ENCODE measurements at places on chromosomes 11 and 22.
A peak's percentile ranks its signal among the peaks of the same experiment; 100 is the strongest.

GRCh38 chr11:57158599-57158998, 23.2 kb upstream of the LRRC55 start:
- no peak for DNase-seq

GRCh38 chr11:72338741-72339140, 94.8 kb upstream of the PHOX2A start:
- no peak for DNase-seq

DNA sequence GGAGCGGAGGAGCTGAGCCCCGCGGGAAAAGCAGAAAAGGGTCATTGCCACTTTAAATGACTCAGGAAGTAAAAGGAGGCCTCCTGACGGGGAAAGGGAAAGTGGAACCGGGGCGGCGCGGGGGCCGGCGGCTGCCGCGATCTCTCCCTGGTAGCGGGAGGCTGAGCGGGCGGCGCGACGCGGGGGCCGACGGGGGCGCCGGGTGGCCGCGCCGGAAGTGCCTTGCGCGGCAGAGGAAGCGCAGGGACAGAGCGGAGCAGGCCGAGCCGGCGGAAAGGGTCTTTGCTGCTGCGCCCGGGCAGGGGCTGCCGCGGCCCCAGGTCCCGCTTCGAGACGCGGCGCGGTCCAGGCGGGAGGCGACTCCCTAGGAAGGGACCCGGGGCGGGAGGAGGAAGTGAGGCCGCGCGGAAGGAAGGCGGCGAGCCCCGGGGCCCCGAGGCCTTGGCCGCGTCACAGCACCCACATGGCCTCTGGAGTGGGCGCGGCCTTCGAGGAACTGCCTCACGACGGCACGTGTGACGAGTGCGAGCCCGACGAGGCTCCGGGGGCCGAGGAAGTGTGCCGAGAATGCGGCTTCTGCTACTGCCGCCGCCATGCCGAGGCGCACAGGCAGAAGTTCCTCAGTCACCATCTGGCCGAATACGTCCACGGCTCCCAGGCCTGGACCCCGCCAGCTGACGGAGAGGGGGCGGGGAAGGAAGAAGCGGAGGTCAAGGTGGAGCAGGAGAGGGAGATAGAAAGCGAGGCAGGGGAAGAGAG, at the start of gene TRIM44:
Gene TRIM44 (plus strand): TSS at position 127 of the 759 bp plus-strand sequence. CDS start 337 bp downstream, at position 464.
- DNase-seq: peak; percentile 83

- peak; percentile 41 for DNase-seq
Observed at GRCh38 chr11:122981388-122982264, at the start of gene BSX. BSX (minus strand) TSS chr11:122981834; CDS start chr11:122981671, 163 bp downstream.

DNA sequence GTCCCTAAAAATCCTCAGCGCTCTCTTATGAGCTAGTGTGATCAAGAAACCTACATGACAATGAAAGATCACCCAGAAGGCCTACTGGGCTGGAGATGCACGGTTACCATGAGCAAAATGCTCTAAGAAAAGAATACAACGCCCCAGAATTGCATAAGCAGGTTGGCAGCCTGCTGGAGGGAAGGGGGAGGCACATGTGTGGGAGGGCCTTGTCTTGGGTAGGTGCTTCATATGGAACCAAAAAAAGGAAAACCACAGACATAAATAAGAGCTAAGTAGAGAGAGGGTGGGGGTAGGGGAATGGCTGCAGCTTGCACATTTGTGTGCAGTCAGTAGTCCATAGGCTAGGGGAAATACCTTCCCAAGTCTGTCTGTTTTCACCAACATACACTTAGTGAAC, 2.8 kb downstream of the SIAE start:
- peak; percentile 53 for DNase-seq

GRCh38 chr11:126039485-126040271, 23.0 kb downstream of the CDON start:
- DNase-seq: no peak

- DNase-seq: no peak
Observed at GRCh38 chr11:871472-871871, 28.8 kb downstream of the TSPAN4 start.

- no peak for DNase-seq
Observed at GRCh38 chr11:93686226-93686625, 24.7 kb downstream of the CEP295 start.

GRCh38 chr11:95549301-95549700, 240.3 kb downstream of the FAM76B start:
- DNase-seq: no peak

GRCh38 chr11:46447544-46447943, 56.0 kb upstream of the CHRM4 start:
- no peak for DNase-seq

GRCh38 chr11:130612291-130612851, 163.9 kb downstream of the ADAMTS15 start:
- no peak for DNase-seq

DNA sequence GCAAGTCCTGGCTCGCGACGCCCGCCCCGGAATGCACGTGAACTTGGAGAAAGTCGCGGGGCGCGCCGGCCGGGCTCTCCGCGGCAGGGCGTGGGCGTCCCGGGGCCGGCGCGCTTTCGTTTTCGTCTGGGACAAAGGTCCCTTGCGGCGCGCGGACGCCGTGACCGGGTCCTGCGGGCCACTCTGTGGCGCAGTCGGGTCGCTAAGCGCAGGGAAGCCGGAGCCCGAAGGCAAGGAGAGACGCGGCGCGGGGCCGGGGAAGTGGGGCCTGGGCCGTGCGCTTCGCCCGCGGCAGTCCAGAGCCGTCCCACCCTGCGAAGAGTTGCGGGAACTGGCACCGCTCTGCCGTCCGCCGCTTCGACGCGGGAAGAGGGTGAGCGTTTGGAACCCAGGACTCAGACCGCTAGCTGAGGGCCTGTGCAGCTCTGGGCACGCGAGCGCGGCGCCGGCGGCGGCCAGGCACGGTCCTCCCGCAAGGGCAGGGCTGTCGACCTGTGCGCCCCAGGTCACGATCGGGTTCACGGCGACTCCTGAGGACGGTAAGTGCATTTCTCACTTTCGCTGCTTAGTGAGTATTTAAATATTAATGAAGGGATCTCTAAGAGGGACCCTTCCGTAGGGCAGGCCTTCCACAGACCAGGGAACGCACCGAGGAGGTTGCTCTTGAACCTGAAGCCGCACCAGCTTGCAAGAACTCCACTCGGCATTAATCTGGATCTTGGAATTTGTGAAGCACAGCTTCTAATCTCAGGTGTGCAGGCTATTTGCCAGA, 78.0 kb upstream of the PPARA start:
- peak; percentile 35 for DNase-seq

DNA sequence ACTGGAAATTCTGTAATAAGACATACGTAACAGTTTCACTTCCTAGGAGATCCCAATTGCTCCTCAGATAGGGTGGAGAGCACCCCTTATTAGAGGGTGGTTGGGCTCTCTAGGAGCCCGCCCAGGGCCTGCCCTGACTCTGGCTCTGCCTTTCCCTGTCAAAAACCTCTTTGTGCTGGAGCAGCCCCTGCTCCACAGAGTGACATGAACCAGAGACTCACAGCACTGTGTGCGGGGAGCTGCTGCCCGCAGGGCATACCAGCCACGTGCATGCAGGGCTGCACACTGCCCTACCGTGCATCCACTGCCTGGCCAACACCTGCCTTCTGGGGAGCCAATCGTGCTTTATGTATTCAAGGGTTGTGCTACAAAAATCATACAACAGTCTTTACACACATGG, 24.3 kb downstream of the KCNQ1OT1 start:
- no peak for DNase-seq

- DNase-seq: no peak
Observed at GRCh38 chr11:106447631-106448191, 370.2 kb downstream of the AASDHPPT start.

- DNase-seq: no peak
Observed at GRCh38 chr11:111417766-111418435, 38.8 kb upstream of the POU2AF1 start.

GRCh38 chr11:66328302-66329144, 7.7 kb downstream of the RIN1 start:
- peak; percentile 86 for DNase-seq

DNA sequence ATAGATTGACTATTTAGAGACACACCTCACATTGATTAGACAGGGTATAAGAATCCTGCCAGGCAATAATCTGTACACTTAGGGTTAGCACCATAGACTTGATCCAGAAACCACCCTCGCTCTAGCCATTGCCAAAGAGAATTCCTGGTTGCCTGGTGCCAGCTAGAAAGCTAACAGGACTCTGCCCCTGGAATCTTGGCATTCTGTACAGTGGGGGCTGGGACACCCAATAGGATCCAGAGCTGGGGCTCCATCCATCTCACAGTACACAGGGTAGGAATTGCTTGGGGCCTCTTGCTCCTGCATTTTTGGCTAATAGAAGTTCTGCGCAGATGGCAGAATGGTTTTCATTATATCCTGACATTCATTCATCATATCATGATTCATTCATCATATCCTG, 3.0 kb upstream of the APLNR start:
- no peak for DNase-seq

DNA sequence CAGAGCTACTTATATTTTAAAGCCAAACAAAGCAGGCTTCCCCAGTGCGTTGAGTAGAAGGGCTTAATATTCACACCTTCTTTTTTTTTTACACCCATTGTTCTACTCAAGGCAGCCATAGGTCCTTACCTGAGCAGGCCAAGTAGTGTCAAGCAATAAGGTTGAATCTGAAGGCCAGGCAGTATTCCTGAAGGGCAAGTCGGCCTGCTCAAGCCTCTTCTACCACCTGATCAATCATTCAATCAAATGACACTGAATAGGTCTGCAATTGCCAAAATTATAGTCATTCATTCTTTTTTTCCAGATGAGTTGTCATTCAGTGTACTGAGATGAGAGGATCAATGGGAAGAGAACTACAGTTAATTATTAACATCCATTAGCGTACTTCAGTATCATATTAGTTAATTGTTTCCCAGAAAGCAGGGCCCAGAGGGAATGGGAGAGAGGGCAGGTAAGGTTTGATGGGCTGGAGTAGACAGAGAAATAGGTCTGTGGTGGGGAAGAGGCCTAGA, 11.9 kb upstream of the PPP2R1B start:
- no peak for DNase-seq

GRCh38 chr22:17606496-17606895, 22.1 kb downstream of the ATP6V1E1 start:
- DNase-seq: no peak

GRCh38 chr11:122103726-122104125, 12.3 kb downstream of the BLID start:
- no peak for DNase-seq

GRCh38 chr22:44181033-44181911, 547 bp downstream of the PARVG start:
- DNase-seq: peak; percentile 67

DNA sequence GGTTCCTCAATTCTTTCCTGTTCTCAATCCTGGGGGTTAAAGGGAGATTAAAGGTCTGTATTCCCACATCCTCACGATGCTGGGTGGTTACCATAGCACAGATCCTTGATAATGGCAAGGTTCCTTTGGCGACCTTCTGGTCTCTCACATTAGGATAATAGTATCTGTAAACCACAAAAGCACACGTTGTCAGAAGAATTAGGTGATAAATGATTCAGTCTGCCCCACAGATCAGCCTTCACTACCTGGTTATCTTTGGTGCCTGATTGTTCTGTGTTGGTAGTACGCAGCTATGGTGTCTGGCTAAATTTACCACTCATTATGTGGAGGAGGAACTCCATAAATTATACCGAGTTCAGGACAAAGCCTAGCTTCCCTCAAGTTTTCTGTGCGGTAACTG, 78.4 kb downstream of the C2CD3 start:
- DNase-seq: no peak

DNA sequence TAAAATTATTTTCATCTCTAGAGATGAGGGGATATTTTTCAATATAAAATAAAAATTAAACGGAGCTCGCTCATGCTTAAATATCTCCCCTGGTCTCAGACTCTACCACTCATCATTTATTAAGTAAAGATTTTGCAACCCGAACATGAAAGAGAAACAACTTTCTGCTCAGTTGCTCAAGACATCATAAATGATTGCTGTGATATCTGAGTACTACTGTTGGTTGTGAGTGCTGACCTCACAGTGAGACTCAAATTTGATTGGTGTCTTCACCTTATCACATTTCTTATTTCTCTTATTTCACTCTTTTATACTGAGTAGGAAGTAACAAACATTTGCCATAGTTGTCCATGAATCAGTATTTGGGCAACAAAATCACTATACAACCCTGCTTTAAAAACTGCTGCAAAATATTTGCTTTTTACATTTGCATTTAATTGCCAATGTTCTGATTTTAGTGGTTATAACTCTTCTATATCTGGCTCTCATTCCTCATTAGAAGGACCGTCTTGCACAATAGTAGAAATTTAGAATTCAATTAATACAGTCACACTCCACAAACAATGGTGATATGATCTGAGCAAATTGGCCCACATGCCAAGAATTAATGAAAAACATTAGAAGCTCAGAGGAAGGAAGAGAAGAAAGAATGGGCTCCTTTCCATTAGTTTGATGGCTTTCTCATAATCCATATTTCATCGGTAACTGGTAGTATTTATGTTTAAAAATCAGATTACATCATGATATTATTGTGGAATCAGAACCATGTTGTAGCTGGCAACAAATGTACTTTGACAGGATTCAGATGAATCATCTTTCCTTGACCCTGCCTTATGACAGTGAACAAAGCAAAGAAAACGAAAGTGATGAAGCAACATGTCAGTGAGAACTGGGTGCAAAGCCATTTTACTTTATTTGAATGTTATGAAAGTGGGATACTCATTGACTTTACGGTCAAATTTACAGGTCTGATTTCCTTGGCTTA, 973.6 kb upstream of the TENM4 start:
- DNase-seq: no peak

GRCh38 chr22:42805016-42805997, 51.8 kb downstream of the ARFGAP3 start:
- no peak for DNase-seq

- DNase-seq: peak; percentile 43
Observed at GRCh38 chr11:36306888-36307287, 10.8 kb downstream of the PRR5L start.

DNA sequence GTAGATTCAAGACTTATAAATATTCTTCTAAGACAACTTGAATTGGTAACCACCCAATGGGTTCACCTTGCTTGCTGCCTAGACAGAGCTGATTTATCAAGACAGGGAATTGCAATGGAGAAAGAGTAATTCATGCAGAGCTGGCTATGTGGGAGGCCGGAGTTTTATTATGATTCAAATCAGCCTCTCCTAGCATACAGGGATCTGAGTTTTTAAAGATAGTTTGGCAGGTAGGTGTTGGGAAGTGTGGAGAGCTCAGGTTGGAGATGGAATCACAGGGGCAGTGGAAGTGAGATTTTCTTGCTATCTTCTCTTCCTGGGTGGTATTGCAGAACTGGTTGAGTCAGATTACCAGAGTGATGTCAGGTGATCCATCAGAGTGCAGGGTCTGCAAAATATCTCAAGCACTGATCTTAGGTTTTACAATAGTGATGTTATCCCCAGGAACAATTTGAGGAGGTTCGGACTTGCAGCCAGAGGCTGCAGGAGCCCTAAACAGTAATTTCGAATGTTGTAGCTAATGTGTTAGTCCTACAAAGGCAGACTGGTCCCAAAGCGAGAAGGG, 1448.6 kb upstream of the RAG2 start:
- DNase-seq: no peak

DNA sequence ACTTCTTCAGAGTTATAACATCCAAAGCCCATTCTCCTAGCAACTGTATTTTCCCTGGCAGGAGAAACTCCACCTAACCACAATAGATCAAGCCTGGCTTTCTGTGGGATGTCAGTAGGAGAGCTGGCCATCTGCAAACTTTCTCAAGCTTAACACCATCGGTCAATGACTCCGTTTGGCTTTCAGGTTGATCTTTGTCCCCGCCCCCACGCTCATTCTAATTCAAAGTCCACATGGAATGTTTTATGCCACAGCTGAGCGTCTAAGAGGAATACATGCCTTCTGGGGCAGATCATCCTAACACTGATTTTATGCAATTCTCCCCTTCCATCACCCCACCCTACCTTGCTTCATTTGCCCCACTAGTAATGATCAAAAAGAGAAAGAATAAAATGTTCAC, 4.8 kb downstream of the GVQW3 start:
- DNase-seq: no peak

- no peak for DNase-seq
Observed at GRCh38 chr11:94832604-94833235, 64.6 kb downstream of the AMOTL1 start.
